ENCODE measurements at places on chromosomes 12 and 14.
A peak's percentile ranks its signal among the peaks of the same experiment; 100 is the strongest.

DNA sequence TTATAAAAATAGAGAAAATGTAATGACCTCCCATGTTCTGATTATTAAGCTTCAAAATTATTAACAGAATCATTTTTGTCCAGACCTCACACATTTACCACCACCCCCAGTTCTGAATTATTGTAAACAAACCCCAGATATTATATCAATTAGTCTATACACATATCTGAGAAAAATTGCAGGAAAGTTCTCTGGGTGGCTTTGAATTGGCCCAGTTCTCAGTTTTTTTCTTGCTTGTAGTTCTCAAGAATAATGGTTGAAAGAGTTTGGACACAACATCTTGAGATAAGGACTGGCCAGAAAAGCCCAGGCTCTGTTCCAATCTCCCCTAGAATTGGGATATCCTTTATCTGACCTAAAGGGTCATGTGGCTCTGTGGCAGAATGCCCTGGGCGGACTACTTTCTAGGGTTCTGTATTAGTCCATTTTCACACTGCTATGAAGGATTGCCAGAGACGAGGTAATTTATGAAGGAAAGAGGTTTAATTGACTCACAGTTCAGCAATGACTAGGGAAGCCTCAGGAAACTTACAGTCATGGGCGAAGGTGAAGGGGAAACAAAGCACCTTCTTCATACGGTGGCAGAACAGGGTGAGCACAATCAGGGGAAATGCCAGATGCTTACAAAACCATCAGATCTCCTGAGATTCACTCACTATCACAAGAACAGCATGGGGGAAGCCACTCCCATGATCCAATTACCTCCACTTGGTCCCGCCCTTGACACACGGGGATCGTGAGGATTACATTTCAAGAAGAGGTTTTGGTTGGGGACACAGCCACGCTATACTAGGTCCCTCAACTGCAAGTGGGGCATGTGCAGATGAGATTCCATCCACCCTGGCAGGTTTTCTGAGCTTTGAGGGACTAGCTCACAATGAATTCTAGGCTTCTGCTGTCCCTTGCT, 1504.6 kb upstream of the FLRT2 start:
- no peak for DNase-seq

DNA sequence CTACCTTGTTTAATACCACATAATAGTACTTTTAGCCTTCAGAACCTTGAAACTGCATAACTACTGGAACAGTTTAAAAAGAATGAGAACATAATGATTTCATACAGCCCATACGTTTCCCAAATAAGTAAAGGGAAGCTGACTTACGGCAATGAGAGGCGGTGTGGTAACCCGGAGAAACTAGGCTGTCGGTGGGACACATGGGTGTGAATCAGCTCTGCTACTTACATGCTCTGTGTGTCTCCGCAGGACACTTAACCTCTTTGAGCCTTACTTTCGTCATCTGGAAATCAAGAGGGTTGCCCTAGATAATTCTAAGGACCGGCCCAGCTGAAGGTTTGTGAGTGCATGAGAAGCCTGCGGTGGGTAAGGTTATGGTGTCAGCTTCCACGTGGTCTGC, 49.3 kb upstream of the PLEKHG3 start:
- no peak for DNase-seq

DNA sequence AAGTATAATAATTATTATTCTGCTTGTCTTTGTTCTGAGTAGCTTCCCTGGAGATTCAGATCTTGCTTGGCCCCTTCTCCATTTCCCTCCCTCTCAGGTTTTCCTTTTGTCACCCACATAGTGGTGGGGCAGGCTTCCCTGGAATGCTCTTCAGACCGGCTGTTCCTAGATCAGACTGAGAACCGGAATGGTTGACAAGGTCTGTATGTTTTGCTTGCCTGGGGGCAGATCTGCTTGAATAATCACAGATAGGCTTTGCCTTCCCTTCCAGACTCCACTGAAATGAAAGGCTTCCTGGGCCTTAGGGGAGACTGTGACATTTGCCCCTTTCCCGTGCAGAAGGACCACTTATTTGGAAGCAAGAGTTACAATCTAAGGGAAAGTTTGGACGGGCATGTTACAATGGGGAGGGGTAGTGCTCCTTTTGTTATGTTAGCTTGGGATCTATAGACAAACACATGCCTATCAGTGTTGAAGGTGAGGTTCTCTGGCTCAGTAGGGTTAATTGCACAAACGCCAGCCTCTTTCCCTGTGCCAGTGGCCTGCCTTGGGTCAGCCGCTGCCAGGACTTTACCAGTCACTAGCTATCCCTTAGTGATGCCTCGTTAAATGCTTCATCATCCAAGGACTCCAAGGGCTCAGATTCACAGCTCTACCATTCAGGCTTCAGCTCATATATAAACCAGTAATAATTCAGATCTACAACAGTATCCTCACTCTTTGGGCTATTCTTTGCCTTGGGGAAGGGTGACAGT, 178.6 kb downstream of the SNAPC1 start:
- no peak for DNase-seq

DNA sequence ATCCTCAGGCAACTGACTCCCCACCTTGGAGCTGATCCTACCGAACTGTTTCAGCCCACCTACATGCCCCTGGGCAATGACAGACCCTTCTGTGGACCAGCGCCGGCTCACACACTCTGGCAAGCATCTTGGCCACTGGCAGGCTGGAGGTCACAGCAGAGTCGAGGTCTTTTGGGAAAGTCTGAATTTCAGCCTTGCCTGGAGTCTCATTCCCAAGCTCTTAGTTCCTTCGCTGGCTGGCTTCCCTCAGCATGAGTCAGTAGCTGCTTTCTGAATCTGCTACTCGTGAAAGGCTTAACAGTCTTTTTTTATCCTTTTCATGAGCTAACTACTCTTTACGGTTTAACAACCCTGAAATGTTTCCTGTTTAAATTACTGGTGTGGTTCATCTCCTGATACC, 44.5 kb downstream of the ASCL4 start:
- DNase-seq = peak; percentile 13

DNA sequence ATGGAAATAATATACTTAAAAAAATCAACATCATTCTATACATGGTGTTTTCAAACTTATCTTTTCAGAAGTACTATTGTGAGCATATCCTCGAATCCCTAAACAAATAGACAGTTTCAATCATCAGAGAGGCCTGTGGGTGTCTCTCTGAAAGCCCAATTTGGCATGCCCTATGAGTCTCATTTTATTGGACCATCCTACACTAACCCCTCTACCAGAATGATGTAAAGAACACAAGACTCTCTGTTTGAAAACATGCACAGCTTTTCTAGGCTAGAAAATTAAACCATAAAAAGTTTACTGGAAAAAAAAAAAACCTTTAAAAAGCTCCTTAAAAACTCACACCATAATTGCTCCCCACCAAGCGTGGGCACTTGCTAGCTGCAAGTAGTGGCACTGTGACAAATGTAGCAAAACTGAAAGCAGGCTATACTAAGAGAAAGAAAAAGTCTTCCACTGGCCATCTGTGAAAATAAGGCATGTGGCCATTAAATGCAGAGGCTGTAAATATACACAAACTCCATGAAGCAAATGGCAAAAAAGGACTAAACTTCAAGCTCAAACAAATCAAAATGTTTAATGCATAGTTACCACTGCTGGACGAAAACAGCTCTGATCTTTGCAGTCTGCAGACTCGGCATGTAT, 394.2 kb downstream of the SOX5 start:
- DNase-seq = no peak

- no peak for DNase-seq
Observed at GRCh38 chr12:23493672-23494071, 455.8 kb downstream of the SOX5 start.

DNA sequence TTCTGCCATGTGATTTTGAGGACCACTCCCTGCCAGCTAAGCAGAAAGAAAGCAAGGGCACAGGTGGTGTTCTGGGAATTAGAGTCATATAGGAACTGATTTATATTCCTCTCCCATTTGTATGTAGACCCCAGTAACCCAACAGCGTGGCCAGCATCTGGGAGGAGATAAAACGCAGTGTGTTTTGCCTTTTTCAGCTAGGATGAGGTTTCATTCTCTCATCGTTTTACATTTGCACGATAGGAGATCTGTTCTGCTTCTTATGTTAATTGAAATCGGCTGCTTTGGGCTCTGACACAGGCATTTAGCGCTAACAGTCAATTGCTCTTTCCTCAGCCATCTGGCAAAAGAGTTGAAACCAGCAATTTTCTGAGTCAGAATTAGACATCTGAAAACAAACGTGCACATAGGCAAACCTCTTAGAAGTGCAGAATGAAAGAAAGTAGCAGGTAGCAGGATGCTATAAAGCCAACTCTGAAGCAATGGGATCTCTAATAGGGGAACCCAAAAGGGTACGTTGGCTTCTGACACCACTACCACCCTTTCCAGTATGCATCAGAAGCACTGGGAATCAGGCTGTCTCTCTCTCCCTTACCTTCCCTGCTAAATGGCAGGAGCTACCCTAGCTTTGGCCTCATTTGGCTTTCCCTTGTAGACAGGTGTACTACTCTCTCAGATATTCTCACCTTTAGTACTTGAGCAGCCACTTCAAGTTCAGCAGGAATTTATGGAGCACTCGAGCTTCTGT, 219.1 kb downstream of the PHLDA1 start:
- no peak for DNase-seq

GRCh38 chr14:69224946-69225345, 33.6 kb downstream of the EXD2 start:
- no peak for DNase-seq

GRCh38 chr12:24573621-24574020, 375.3 kb downstream of the BCAT1 start:
- DNase-seq = no peak

GRCh38 chr12:77999074-77999715, 168.5 kb downstream of the NAV3 start:
- no peak for DNase-seq

GRCh38 chr12:89499857-89500256, 24.7 kb downstream of the GALNT4 start:
- no peak for DNase-seq

- no peak for DNase-seq
Observed at GRCh38 chr12:52523824-52524223, 3.6 kb upstream of the KRT5 start.

GRCh38 chr12:82504409-82504808, 146.1 kb downstream of the METTL25 start:
- DNase-seq = no peak

DNA sequence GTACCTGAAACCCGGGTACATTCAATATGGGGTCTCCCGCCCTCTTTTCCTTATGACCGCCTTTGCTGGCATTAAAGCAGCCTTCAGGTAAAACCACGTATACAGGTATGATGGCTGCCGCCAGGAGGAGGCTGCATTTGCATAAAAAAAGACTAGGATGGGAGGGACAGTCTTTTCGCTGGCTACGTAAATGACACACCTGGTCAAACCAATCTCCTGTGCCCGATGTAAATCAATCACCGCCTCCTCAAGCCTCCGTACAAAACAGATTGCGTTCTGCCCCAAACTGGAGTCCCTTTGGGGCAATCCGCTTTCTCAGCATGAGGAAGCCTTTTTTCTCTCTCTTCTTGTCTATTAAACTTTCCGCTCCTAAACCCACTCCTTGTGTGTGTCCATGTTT, 8.1 kb upstream of the ALDH1L2 start:
- DNase-seq = no peak

DNA sequence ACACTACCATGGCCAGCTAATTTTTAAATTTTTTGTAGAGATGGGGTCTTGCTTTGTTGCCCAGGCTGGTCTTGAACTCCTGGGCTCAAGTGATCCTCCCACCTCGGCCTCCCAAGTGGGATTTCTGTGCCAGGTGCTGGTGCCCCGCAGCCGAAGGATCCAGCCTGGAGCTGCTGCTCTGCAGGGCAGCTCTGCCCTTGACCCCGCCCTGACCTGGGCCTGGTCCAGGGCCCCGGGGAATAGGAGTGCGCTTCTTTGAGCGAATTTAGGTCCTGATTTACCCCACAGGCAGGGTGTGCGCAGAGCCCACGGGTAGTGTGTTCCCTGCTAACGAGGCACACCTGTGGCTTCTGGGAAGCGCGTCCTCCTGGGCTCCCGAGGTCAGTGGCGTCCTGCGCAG, 15.2 kb downstream of the ACADS start:
- DNase-seq = no peak

- no peak for DNase-seq
Observed at GRCh38 chr12:109113661-109114321, 2.6 kb upstream of the ACACB start.

- no peak for DNase-seq
Observed at GRCh38 chr14:31746326-31746725, 185.1 kb downstream of the NUBPL start.

- no peak for DNase-seq
Observed at GRCh38 chr14:32710231-32710671, 228.4 kb upstream of the NPAS3 start.

DNA sequence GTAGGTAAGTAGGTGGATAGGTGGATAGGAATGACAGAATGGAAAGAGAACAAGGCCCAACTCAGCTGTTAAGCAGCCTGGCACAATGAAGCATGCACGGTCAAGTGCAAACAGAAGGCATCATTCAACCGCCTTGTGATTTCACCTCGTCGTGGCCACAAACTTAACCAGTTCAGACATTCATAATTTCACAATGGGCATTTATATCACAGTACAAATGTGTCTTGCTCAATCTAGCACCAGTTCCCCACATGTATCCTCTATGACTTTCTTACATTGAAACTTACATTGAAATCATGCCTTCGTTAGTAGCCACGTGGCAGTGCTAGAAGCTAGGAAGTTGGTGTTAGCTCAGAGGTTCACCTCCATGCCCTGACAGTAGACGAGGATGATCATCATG, 207.5 kb downstream of the ETV6 start:
- no peak for DNase-seq

All from non-pigmented ciliary epithelial cell (primary cell).